ENCODE measurements at places on chromosomes 7 and 10. TPM values are rescaled to one million over a fixed set of nuclear protein-coding genes. Genes with fewer than 3 reads are reported as not detected.
A peak's percentile ranks its signal among the peaks of the same experiment; 100 is the strongest.

The CASP2 gene
- 2.0 TPM for polyA plus RNA-seq

The MIOS gene
- polyA plus RNA-seq: 65.2 TPM

DNA sequence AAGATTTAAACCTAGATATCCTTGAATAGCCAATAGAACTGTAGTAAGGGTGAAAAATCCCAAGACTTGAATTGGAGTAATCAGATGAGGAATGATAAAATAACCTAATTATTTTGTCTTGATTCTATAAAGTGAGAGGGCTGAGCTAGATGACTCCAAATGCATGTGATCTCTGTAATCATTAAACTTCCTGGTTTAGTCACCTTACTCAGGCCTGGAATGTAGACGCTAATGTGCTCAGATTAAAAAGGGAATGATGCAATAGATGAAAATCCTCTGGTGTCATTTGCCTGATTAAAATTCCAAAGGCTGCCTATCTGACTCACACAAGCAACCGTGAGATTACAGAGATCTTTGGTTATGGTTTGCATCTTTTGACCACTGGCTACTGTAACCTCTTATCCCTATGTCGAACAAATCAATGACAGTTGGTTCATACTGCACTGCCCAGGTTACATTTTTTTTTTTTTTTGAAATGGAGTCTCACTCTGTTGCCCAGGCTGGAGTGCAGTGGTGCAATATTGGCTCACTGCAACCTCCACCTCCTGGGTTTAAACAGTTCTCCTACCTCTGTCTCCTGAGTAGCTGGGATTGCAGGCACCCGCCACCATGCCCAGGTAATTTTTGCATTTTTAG, 2.9 kb upstream of the HKDC1 start:
- H3K36me3 ChIP-seq: no peaks in the 10 kb centered on the region
- no peak overlapping the region for H3K4me3 ChIP-seq
- no peak for DNase-seq
- H3K4me1 ChIP-seq: peaks cover 7% of the 10 kb centered on the region

The BAMBI gene
- polyA plus RNA-seq: 0.44 TPM

DNA sequence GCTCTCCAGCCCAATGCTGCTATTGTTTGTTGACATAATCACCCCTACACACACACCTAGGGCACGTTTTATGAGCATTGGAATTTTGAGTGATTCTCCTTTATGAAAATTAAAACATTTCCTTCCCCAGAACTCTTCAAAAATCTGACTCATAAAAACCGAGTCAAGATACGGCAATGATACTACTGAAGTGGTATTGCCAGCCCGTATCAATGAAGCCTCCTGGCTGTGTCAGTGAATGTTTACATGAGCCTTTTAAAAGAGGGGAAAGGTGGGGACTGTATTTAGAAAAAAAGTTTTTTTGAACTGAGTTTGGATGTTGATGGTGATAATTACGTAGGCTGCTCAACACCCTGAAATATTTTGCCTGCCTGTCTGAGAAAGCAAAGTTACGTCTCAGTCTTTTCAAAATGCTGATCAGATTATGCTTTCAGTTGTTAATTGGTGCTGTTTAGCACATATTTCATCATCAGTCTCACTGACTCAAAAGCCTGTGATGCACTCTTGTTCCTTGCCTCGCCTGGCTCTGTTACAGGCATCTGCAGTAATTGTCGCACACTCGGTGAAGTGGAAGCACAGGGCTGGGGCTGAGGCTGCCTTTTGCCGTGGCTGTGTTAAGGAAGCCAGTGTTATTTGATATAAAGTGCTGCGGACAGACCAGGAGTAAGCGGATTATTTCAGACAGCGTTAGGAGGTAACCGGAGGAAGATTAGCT, 157.4 kb upstream of the TCF7L2 start:
- peaks cover 4% of the 10 kb centered on the region for H3K4me1 ChIP-seq
- H3K4me3 ChIP-seq: no peak overlapping the region
- no peaks in the 10 kb centered on the region for H3K36me3 ChIP-seq
- H3K27me3 ChIP-seq: no peaks in the 10 kb centered on the region
- H3K27ac ChIP-seq: no peak overlapping the region

The IGF2BP3 gene
- 0.03 TPM for polyA plus RNA-seq

DNA sequence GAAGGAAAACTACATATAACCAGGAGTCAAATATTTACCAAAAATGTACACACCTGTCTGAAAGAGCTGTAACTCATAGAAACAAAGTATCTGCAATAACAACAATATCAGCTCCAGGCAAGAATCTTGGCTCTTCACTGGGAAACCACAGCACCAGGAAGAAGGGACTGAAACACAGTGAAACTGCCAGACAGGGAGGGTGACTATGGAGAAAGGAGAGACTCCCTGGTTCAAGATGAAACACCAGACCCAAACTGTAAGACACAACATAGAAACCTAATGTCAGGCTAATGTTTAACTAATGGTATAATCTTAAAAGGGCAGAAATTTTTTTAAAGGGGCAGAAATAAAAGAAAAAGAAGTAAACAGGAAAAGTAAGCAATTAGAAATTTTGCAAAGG, 11.5 kb upstream of the TAS2R39 start:
- DNase-seq: no peak
- H3K36me3 ChIP-seq: no peaks in the 10 kb centered on the region
- H3K4me3 ChIP-seq: peak overlapping the region; percentile 51
- H3K4me1 ChIP-seq: peaks cover 3% of the 10 kb centered on the region
- H3K27me3 ChIP-seq: no peaks in the 10 kb centered on the region

- DNase-seq: no peak
- H3K36me3 ChIP-seq: no peaks in the 10 kb centered on the region
- H3K4me3 ChIP-seq: no peak overlapping the region
Observed at GRCh38 chr10:132974886-132975830, 32.8 kb upstream of the CFAP46 start.

The PDCD11 gene
- polyA plus RNA-seq: 34.0 TPM

Measured in psoas muscle (tissue), 8 donors.